ENCODE measurements at places on chromosomes 7 and 10.

DNA sequence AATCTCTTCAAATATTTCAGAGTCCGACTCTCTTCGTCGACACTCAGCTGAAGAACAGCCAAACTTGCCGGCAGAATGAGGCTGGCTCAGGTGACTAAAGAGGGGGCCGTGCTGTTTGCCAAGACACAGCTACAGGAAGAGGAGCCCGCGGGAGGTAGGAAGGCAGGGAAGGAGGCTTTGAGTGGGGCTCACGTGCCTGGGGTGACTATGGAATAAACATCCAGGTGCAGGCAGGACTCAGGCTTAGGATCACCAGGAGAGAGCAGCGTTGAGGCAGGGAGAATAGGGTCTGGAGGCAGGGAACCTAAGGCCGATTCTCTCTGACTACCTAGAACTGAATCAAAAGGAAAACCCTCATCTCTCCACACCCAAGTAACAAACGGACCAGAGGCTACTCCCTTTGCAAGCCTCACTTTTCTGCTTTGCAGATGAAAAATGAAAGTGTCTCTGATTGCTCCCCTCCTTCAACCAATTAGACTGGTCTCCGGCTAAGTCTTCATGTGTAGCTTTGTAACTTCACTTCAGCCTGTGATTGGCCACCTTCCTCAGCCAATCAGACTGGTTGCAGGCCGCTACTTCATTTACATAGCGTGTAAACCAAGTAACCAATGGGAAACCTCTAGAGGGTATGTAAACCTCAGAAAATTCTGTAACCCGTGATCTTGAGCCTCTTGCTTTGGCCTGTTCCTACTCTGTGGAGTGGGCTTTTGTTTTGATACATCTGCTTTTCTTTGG is 19.7 kb upstream of the BNIP3 start:
- no peak for DNase-seq

- DNase-seq: no peak
Observed at GRCh38 chr7:128867241-128867640, 4.6 kb downstream of the ATP6V1F start.

- no peak for DNase-seq
Observed at GRCh38 chr7:66669088-66669487, 40.4 kb downstream of the KCTD7 start.

GRCh38 chr10:103040418-103040817 is 122.3 kb downstream of the CNNM2 start:
- no peak for DNase-seq

DNA sequence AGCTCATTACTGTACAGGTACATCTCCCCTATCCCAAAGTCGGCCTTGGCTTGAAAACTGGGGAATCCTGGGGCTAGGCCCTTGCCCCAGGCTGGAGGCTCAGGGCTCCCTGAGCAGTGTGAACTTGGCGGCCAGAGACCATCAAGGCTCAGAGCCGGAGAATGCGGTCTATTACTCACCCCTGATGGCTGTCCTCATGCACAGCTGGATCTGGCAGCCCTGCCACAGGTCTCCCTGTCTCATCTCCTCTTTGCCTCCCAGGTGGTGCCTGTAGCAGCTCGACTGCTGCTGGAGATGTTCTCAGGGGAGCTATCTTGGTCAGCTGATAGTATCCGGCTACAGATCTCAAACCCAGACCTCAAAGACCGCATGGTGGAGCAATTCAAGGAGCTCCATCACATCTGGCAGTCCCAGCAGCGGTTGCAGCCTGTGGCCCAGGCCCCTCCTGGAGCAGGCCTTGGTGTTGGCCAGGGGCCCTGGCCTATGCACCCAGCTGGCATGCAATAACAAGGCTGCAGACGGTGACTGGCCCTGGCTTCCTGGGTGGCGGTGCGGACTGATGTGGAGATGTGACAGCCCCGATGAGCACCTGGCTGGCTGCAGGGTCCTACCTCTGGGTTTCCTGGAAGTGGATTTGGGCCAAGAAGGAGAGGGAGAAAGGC is 10.7 kb downstream of the IRF5 start:
- DNase-seq: no peak

GRCh38 chr10:67772894-67773511 is 65.0 kb downstream of the DNAJC12 start:
- DNase-seq: no peak

GRCh38 chr7:110590415-110590814 is 500.5 kb upstream of the LRRN3 start:
- no peak for DNase-seq

DNA sequence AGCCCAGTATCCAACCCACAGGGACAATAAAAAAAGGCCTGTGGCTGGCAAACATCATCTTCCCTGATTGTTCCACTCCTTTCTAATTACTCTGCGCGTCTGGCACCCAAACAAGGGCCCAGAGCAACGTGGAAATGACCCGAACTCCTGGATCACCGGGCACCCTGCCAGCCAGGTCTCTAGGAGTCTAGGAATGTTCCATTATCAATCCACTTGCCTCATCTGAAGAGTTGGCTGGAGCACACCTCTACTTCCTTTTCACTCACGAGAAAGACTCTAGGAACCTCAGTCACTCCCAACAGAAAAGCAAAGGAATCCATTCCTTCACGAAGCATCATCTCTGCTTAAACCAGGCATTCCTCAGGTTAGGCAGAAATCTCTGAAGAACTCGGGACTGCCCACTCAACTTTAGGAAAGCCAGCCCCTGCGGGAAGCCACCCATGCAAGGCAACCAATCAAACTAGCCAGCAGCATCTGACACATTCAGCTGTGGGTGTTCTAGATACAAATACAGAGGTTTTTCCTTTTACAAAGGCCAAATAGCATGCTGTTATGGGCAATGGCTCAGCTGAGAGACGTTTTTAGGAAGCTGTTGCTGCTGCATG is 37.7 kb downstream of the ATXN7L1 start:
- DNase-seq: no peak

DNA sequence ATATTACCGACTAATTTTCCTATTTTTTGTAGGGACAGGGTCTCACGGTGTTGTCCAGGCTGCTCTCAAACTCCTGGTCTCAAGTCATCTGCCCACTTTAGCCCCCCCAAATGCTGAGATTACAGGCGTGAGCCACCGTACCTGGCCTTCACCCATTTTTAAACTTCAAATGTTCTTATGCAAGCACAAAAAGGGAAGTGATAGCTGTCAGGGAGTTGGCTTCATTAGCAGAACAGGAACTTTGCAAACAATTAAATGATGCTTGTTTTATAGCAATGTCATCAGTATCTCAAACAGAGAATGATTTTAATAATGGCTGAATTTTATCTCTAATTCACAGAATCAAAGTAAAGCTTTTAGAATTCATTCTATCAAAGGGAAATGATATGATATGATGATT is 49.8 kb upstream of the FAM171A1 start:
- DNase-seq: no peak

DNA sequence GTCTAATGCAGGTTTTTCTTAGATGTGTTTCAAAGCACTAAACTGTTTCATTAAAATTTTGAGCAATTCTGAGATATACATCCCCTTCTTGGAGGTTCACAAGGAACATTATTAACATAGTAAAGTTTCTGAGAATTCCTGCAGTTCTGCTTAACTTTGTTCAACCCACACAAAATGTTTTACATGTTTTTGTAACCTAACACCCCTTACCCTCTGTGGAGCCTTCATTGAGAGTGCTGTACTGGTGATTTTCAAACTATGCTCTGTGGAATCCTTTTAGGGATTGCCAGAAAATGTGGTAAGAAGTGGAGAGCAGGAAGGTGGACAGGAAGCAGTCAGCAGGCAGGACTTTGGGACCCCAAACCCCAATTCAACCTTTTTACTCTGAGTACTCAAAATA is 53.6 kb upstream of the ABCB5 start:
- no peak for DNase-seq

- peak; percentile 12 for DNase-seq
Observed at GRCh38 chr10:782751-783648, 93.5 kb upstream of the DIP2C start.

- DNase-seq: peak; percentile 13
Observed at GRCh38 chr10:57964351-57964750, 303.3 kb downstream of the IPMK start.

DNA sequence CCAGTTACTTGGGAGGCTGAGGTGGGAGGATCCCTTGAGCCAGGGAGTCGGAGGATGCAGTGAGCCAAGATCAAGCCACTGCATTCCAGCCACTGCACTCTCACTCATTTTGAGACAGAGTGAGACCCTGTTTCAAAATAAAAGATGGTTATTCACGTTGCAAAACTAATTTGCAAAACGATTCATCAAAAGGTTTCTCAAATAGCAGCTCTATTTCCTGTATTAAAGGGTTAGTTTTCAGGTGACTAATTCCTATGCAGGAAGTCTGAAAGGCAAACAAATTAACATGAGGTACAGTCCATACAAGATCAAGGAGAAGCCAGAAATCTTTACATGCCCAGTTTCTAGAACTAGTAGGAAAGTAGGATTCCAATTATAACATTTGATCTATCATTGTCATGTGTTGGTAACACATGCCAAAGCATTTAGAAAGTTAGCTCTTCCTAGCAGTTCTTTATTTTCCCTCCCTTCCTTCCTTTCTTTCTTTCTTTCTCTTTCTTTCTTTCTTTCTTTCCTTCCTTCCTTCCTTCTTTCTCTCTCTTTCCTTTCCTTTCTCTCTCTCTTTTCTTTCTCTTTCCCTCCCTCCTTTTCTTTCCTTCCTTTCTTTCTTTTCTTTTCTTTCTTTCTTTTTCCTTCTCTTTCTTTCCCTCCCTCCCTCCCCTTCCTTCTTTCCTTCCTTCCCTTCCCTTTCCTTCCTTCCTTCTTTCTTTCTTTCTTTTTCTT is 49.3 kb downstream of the DENND2A start:
- DNase-seq: no peak

GRCh38 chr7:75953931-75954330 is 39.0 kb downstream of the POR start:
- DNase-seq: no peak

DNA sequence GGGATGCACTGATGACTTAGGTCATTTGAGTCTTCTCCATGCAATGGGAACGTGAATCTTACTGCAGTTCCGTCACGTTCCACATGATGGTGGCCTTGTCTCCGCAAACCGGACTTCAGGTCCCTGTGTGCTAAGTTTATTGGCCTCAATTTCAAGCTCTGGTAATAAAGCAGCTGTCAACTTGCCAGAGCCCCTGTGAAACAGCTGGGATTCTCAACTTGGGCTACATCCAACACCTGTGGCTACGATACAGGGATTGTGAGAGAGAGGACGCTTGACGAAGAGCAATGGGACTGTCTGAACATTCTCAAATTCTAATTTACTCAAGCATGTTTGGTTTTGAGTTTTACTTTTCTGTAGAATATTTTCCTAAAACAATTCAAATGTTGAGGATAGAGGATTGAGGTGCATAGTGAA is 174.2 kb downstream of the PTN start:
- peak; percentile 91 for DNase-seq

DNA sequence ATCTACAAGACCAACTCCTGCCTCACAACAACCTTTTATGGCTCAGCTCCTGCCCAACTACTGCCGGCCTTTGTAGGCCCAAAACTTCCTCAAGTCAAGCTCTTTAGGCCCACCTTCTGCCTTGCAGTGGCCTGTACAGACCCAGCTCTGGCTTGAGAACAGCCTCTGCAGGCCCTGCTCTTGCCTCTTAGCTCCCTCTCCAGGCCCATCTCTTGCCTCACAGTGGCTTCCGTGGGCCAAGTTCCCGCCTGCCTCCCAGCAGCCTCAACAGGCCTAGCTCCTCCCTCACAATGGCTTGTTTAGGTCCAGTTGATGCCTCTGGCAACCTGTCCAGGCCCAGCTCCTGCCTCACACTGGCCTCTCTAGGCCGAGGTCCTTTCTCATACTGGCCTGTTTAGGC is 32.4 kb upstream of the VKORC1L1 start:
- no peak for DNase-seq

DNA sequence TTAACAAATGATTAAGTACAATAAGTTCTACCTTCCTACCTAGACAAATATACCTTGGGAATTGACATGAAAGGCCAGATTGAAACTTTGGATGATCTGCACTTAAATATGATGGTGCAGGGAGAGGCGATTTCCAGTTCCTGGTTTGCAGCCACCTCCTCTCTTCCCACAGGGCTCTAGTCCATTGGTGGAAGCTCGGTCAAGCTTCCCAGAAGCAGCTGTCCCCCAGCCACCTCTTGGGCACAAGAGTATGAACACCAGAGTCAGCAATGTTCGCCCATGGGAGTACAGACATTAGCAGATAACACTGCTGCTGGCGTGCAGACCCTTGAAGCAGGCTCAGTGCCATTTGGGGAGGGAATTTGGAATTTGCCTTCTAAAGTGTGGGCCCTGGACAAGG is 1.5 kb upstream of the CPVL start:
- DNase-seq: no peak

DNA sequence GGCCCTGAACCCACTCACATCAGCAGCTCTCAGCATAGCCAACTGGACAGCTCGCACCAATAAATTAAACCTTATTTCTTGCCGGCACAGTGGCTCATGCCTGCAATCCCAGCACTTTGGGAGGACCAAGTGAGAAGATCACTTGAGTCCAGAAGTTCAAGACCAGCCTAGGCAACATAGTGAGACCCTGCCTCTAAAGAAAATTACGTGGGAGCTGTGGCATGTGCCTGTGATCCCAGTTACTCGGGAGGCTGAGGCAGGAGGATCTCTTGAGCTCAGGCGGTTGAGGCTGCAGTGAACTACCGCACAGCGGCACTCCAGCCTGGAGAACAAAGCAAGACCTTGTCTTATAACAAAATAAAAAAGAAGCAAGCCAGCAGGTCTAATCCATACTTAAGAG is 75.7 kb downstream of the SEPTIN14 start:
- no peak for DNase-seq

DNA sequence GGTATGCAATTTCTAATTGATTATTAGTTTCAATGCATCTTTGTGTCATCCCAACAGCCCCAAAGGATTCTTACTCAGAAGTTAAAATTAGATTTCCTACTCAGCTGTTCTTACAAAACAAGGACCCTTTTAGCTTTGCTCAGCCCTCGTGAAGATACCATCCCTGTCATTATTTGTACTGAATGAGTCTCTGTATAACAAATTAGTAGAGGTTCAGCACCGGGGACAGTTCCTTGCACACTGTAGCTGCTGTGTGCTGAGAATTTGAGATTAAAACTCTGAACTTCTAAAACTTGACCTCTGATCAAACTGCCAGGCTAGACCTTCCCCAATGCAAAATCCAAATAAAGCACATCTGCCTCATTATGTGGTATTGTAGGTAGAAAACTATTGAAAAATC is 299.1 kb downstream of the LHFPL3 start:
- DNase-seq: peak; percentile 23

GRCh38 chr7:155590215-155591018 is 44.1 kb upstream of the CNPY1 start:
- DNase-seq: no peak

Data from right hindlimb (tissue), 1 donor.